ENCODE measurements at places on chromosomes 1 and 21.

- DNase-seq = no peak
Measured at GRCh38 chr1:226871636-226872327, 1.4 kb downstream of the PSEN2 start.

DNA sequence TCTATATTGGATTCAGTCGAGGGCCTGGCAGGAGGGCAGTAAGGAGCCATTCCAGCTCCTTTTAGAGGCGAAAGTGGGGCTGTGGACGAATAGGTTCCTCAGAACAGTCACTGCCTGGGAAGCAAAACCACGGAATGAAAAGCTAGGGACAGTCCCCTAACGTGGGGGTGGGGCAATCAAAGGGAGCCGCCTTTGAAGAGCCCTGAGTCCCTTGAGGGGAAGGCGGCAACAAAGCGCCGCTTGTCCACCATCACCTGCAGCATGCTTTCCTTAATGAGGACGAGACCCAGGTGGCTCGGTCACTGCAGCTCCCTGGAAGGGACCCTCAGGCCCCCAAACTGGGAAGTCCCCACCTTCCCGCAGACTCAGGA lies 184.7 kb downstream of the ETS2 start:
- DNase-seq = no peak

- no peak for DNase-seq
Measured at GRCh38 chr1:24793447-24794129, 48.3 kb downstream of the CLIC4 start.

DNA sequence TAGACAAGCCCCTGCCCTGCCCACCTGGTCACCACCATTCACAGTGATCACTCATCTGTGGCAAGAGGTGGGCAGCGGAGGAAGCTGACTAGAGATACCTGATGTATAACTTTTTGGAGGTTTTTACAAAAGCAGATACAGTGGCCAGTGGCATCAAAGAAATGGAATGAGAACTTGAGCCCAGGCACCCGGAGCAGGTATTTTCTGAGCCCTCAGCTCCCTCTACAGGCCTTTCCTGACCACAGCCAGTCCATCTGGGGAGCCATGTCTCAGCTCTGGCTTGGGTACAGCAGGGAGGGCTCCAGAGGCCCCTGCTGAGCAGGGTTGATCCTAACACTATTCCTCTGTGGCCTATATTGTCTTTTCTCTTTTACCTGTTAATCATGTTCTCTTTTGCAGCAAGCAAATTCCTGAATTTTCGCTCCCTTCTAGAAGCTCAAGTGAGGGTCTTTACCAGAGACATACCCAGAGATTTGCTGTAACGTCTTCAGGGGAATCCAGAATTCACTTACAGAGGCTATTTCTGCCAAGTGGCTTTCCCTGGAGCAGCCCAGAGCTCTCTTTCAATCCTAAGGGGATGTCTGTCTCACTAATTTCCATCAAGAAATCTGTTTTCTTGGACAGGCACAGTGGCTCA lies 27.3 kb downstream of the GPR157 start:
- DNase-seq = no peak

GRCh38 chr1:214414691-214415090 lies 133.7 kb downstream of the SMYD2 start:
- no peak for DNase-seq

- no peak for DNase-seq
Measured at GRCh38 chr21:35438643-35439404, 389.7 kb upstream of the RUNX1 start.

DNA sequence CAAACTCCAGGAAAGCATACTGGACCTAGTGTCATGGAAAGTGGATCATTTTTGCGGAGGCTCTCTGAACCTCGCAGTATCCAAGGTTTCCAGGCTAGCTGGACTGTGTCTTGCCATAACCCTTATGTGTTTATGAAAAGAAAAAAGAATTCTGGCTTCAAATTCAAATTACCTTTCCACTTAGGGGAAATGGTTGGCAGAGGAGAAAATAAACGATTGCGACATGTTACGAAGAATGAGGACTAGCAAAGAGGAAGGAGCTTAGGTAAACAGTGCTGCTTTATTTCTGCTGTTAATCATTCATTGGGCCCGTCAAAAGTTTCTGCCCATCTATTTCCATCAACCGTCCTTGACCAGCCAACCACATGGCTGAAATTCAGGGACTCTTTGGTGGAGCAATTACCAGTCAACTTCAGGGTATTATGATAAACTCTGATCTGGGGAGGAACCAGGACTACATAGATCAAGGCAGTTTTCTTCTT lies at the start of gene C4BPA:
Gene C4BPA (plus strand): TSS at position 342 of the 482 bp plus-strand sequence. CDS start 8,793 bp downstream, outside the sequence.
- DNase-seq = no peak

GRCh38 chr1:7454052-7454815 lies 316.9 kb upstream of the VAMP3 start:
- DNase-seq = no peak

GRCh38 chr21:16179773-16180172 lies 450.0 kb downstream of the USP25 start:
- no peak for DNase-seq

GRCh38 chr1:50272912-50273311 lies 150.3 kb downstream of the DMRTA2 start:
- no peak for DNase-seq

DNA sequence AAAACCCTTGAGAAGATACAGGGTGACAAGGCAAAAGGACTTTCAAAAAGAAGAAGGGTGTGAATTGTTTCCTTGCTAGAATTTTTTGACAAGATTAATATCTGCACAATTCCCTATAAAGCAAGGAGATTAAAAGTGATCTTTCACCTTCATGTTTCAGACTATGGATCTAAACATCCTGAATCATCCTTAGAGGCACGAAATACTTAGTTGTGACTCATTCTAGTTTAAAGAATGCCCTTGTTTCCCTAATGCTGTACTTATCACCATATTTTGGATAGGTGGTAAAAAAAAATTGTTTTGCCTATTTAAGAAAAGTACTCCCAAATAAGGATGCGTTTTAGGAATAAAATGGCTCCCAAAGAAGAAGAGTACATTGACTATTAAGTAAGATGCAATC lies 415.1 kb downstream of the LRRIQ3 start:
- DNase-seq = no peak

DNA sequence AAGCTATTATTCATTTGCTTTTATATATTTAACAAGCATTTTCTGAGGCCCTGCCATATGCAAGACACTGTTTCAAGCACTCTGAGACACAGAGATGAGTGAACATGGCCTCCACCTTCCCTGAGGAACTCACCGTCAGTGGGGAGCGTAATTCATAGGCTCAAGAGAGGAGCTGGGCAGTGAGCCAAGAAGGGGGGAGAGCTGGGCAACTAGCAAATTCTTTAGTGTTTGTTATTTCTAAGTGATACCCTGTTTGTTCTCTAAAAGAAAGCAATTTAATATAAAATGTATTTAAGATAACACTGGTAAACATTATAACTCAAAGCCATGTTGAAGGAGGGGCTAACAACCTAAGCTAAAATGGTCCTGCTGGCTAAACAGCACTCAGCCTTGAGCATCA lies 119.2 kb upstream of the NGF start:
- no peak for DNase-seq

- DNase-seq = no peak
Measured at GRCh38 chr1:38889589-38889988, 8.2 kb upstream of the GJA9 start.

- DNase-seq = no peak
Measured at GRCh38 chr1:62689524-62689923, 1.3 kb upstream of the DOCK7 start.

- DNase-seq = no peak
Measured at GRCh38 chr1:171984262-171984661, 143.0 kb downstream of the DNM3 start.

GRCh38 chr1:67399199-67399993 lies 30.8 kb downstream of the SERBP1 start:
- DNase-seq = no peak

DNA sequence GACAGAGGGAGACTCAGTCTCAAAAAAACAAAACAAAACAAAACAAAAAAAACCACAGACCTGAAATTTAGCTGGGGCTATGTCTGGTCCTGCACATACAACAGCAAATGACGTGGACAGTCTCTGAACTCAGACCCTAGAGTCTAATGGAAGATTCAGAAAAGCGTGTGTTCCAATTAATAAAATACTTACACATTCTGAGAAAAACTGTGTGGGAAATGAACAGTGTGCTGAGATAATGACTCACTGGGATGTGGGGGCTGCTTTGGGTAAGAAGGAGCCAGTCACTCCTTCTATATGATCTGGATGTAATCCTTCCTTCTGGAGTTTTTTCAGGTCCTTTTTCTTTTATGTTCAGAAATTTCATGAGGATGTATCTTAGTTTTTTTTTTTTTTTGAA lies 29.4 kb downstream of the CLDN14 start:
- DNase-seq = no peak

DNA sequence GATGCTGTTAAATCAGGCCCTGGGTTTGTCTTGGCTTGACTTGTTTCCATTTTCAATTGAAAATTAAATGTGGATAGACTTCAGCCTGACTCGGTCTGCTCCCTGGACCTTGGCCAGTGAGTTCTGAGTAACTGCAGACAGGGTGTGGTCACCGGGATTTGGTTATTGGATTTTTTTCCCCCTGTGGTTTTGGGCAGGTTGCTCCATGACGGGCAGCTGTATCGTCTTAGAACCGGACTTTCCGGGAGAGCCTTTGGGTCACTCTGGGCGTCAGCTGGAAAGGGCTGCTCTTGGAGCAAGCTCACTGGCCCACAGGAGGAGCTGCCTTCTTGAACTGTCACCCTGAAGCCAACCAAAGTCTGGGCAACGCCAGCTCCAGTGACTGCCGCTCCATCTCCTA lies 75.0 kb downstream of the CLIC6 start:
- DNase-seq = no peak

GRCh38 chr1:18353528-18353927 lies 127.2 kb upstream of the KLHDC7A start:
- DNase-seq = no peak

- no peak for DNase-seq
Measured at GRCh38 chr1:44571712-44572571, 102.3 kb downstream of the TMEM53 start.

DNA sequence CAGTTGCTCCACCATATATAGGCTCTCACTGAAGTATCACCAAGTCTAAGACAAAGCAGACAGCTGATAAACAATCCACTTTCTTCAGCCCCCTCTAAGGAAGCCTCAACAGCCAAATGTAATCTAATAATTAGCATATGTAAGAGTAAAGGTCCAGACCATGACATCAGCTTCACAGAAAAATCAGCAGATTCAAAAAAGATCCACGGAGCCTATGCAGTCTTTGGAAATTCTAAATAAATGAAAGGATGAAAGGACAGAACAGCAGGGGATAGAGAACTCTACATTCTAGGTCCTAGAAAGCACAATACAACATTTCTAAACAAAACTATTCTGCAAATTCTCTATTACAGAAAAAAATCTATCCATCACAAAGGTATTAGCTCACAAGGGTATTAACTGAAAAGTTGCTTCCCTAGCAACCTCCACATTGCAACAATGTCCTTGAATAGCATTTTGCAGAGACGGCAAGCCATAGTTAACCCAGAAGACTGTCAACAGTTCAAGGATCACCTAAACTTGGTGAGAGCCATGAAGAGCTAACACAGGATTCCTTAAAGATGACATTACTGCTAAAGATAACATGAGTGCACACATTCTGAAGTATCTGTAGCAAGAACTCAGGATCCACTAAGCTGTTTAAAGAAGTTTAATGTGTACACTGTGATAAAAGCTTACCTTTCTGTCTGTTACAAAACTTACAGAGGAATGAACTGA lies 74.3 kb downstream of the SIPA1L2 start:
- DNase-seq = no peak

GRCh38 chr1:18640228-18641004 lies 9.8 kb downstream of the PAX7 start:
- no peak for DNase-seq

DNA sequence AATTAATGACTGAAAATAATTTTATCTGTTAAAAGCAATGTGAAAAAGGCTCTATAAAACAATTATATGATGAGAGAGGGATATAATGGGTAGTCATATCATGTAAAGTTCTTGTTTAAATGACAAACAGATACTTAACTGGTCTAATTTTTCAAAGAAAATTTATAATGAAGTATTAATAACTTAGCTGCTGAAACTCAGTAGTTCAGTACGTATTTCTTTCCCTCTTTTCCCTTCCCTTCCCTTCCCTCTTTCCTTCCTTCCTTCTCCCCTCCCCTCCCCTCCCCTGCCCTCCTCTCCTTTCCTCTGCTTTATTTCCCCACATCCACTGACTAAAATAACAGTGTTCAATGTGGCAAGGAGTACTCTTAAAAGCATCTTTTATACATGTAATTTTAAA lies 123.1 kb upstream of the PTGFR start:
- DNase-seq = no peak

- no peak for DNase-seq
Measured at GRCh38 chr1:98709906-98710305, 48.4 kb downstream of the SNX7 start.

GRCh38 chr1:229619614-229620013 lies 6.3 kb downstream of the TAF5L start:
- DNase-seq = no peak

DNA sequence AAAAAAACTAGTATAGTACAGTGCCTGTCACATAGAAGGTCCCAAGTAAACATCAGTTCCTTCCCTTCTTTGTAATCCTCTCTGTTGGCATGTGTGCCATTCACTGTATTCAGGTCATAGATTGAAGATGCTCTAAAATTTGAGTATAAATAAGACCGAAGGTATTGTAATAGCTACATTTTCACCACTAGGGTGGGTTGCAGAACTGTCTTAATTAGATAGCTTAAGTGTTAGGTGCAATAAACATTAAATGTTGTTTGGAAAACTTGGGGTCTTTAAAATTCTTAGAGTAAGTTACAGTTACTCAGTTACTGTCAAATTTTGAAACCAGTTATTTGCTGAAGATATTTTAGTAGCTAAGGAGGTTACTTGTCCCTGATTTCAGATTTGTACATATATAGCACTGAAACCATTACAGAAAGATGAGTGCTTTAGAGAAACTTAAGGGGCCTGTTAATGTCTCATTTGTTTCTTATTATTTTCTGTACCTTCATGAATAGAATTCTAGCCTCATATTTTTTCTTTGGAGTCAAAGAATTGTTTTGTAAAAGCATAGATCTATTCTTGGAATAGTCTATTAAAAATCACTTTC lies 24.3 kb downstream of the PER3 start:
- no peak for DNase-seq

- no peak for DNase-seq
Measured at GRCh38 chr1:230772457-230773395, 25.5 kb downstream of the CAPN9 start.

- peak; percentile 95 for DNase-seq
Measured at GRCh38 chr1:161177112-161177935, at the start of gene B4GALT3. Gene B4GALT3 (minus strand): TSS chr1:161177507. CDS start chr1:161176060, 1,447 bp downstream.

DNA sequence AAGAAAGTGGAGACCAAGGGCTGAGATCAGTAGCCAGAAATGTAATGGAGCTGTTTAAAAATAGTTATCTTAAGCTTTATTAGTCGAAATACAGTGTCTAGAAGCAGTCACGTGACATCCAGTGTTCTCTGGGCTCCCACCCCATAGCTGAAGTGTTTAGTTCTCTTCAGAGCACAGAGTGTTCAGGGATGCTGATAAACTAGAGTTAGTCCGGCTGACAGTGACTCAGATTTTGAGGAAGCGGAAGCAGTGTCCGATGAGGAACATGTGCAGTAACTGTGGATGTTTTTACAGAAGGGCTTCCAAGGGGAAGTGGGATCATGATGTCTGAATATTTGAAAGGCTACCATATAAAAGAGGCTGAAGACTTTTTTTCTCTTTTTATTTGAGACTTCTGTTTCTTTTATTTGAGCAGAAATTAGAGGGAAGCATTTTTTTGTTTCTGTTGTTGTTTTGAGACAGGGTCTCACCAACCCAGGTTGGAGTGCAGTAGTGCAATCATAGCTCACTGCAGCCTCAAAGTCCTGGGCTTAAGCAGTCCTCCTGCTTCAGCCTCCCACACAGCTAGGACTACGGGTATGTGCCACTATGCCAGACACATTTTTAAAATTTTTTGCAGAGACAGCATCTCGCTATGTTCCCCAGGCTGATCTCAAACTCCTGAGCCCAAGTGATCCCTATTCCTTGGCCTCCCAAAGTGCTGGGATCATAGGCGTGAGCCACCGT lies 124.2 kb downstream of the GALNT2 start:
- no peak for DNase-seq

All from stimulated activated CD8-positive, alpha-beta memory T cell treated with anti-CD3 and anti-CD28 coated beads, Interleukin-2, amount 100 ng/mL, for 48 hours (primary cell).